ENCODE measurements at places on chromosomes 7 and 10.

DNA sequence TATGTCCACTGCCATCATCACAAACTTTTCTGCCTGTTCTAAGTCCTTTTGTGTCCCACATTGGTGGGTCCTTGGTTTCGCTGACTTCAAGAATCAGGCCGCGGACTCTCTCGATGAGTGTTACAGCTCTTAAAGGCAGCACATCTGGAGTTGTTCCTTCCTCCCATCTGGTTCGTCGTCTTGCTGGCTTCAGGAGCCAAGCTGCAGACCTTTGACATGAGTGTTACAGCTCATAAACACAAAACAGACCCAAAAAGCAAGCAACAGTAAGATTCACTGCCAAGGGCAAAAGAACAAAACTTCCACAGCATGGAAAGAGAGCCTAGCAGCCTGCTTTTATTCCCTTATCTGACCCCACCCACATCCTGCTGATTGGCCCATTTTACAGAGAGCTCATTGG, 30.2 kb downstream of the ASNS start:
- no peak for DNase-seq

DNA sequence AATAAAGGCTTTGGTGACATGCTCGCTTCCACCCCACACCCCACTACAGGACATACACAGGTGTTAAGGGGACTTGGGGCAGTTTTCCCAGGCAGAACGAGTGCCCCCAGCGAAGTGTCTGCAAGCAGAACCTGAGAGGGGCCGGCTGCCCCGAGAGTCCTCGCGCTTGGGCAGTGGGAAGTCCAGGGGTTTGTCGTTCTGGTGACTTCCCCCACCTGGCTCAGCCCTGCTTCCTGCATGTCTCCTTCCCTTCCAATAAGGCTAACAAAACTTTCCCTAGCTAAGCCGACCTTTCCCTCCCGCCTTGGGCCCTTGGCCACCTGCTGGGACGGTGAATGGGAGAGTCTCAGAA, 916 bp downstream of the VWA2 start:
- DNase-seq, result no peak

- DNase-seq, result no peak
Observed at GRCh38 chr7:25206765-25207164, 21.5 kb downstream of the NPVF start.

- no peak for DNase-seq
Observed at GRCh38 chr10:76265441-76266113, 834.2 kb downstream of the LRMDA start.

DNA sequence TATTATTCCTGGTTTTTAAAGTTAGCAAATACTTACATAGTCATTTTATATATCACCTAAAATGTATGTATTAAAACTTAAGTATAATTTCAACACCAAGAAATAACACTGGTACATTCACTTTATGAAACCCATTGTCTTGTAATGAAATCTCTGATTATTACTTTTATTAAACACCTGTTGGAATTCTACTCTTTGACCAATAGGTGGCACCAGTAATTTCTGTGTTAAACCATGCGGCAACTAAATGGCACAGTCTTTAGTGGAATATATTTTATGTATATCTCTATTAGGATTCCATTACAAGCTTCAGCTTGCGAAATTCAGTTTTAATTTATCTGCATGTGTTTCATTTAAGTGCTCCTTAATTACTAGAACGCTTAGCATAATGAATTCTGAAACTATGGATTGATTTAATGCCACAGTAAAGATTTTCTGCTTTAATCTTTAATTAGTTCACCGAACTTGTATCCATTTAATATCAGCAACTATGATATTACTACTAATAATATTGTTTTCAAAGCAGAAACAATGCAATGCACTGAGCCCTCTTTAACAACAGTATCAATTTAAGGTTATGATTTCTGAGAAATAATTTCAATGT, 181.3 kb downstream of the MAGI2 start:
- DNase-seq, result no peak

GRCh38 chr10:93926613-93927012, 32.8 kb downstream of the SLC35G1 start:
- DNase-seq, result no peak

GRCh38 chr7:50822706-50823105, 40.0 kb upstream of the GRB10 start:
- no peak for DNase-seq

DNA sequence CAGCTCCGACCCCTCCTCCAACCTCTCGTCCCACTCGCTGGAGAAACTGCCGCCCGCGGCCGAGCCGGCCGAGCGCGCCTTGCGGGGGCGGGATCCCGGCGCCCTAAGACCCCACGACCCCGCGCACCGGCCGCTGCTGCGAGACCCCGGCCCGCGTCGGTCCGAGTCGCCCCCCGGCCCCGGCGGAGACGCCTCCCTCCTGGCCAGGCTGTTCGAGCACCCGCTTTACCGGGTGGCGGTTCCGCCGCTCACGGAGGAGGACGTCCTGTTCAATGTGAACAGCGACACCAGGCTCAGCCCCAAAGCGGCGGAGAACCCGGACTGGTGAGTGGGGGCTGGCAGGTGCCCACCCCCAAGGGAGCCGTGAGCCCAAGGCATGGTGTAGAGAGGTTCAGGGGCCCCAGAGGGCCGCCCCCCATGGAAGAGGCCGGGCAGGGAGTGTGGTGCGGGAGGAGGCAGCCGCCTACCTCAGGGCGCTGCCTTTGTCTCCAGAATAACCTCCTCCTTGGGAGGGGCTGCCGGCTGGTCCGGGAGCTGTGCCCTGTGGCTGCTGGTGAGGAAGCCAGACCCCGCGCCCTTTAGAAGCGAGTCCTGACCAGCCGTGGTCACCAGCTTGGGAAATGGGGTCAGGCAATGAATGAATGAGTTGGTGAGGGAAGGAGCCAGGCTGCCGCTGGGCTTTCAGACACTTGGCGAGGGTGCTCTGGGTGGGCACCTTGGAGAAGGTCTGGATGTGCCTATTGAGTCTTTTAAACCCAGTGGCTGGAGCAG, 1.3 kb downstream of the FAM20C start:
- peak; percentile 30 for DNase-seq

GRCh38 chr10:34235164-34235832, 579.8 kb downstream of the PARD3 start:
- DNase-seq, result no peak

- DNase-seq, result no peak
Observed at GRCh38 chr7:124208173-124208572, 175.3 kb upstream of the TMEM229A start.

- no peak for DNase-seq
Observed at GRCh38 chr10:91366704-91367103, 43.4 kb upstream of the HECTD2 start.

DNA sequence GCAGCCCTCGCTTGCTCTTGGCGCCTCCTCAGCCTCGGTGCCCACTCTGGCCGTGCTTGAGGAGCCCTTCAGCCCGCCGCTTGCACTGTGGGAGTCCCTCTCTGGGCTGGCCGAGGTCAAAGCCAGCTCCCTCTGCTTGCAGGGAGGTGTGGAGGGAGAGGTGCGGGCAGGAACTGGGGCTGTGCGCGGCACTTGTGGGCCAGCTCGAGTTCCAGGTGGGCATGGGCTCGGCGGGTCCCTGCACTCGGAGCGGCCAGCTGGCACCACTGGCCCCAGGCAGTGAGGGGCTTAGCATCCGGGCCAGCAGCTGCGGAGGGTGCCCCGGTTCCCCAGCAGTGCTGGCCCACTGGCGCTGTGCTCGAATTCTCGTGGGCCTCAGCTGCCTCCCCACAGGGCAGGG, 152.1 kb upstream of the SEMA3C start:
- DNase-seq, result no peak

DNA sequence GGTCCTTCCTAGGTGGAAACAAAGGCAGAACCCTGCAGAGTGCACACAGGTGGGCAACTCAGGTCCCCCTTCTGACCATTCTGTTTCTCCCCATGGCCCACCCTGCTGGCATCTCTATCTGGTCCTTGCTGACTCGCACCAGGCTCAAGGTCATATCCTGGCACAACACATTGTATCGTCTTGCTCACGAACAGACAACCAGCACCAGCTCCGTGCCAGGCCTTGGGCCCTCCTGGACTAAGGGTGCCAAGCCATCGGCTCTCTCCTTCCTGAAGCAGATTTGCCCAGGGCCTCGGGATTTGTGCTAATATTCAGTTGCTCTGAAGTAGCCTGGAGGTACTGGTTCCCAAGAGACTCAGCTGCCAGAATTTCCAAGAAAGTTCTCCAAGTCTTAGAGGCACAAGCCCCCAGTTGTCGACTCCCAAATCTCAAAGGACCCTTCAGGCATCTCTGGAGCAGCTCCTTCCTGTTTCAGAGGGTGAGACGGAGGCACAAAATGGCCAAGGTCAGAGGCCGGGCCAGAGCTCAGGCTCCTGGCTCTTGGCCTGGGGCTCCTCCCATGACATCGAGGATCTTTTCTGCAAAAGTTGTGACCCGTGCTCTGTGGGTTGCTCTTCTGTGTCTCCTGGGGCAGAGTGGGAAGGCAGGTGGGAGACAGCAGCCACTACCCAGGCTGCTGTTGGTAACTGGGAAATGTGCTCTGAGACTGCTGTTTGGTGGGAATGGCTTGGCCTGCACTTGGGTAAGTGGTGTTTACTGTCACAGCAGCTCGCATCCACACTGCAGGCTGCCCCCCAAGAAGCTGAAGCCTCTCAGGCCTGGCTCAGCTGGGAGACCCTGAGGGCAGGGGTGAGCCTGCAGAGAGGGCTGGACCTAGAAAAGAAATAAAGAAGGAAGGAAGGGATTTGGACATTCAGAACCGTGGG, 121.3 kb downstream of the RGS10 start:
- DNase-seq, result no peak

DNA sequence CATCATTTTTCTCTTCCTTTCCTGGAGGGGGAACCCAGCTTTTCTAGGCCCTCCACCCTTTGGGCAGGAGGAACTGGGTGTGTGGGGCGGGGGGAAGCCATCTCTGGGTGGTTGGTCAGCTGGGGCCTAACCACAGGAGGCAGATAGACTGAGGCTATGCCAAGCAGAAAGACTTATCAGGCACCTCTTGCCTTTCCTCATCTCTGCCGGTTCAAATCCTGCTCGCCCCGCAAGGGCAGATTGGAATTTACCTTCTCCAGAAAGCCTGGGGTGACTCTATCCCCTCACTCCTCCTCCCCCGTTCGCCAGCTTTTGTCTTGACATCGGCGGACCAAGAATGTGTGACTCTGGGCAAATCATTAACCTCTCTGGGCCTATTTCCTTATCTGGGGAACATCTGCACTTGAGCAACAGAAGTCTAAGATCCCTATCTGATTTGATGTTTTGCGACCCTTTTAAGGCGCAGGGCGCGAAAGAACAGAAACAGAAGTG, 584 bp upstream of the GARS1 start:
- no peak for DNase-seq

GRCh38 chr7:117202511-117202910, 120.3 kb downstream of the WNT2 start:
- DNase-seq, result peak; percentile 31

GRCh38 chr7:155698633-155699032, 54.2 kb downstream of the RBM33 start:
- DNase-seq, result no peak

GRCh38 chr10:58394471-58394870, 9.3 kb downstream of the TFAM start:
- no peak for DNase-seq

- no peak for DNase-seq
Observed at GRCh38 chr7:128903621-128904361, 6.7 kb downstream of the KCP start.

DNA sequence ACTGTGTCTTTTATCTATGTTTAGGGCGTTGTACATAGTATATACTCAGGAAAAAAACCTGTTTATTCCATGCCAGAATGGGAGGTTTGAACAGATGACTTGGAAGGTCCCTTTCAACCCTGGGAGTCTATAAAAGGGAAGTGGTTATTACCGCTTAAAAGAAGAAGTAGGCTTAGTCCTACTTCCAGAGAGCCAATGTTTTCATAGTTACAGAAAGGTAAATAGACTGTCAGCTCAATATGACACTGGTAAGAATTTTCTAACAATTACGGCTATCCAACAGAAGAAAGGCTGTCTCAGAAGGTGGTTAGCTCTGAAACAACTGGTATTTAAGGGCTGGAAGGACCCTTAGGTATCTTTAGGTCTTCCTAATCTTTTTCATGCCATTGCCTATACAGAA, 1.1 kb upstream of the TFAM start:
- DNase-seq, result no peak

DNA sequence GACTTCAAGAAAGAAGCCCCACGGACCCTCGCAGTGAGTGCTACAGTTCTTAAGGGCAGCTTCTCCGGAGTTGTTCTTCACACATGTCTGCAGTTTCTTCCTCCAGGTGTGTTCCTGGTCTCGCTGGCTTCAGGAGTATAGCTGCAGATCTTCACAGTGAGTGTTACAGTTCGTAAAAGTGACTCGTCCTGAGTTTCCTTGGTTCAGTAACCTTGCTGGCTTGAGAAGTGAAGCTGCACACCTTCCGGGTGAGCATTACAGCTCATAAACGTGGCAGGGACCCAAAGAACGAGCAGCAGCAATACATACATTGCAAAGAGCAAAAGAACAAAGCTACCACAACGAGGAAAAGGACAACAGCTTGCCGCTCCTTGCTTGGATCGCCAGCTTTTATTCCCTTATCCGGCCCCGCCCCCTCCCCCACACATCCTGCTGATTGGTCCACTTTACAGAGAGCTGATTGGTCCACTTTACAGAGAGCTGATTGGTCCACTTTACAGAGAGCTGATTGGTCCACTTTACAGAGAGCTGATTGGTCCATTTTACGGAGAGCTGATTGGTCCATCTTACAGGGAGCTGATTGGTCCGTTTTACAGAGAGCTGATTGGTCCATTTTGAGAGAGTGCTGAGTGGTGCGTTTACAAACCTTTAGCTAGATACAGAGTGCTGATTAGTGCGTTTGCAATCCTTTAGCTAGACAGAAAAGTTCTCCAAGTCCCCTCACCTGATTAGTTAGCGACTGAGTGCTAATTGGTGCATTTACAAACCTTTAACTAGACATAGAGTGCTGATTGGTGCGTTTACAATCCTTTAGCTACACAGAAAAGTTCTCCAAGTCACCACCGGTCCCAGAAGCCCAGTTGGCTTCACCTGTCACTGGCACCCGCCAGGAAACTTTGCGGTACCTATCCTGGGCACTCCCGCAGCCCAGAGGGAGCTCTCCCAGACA, 165.3 kb downstream of the AGMO start:
- DNase-seq, result no peak

Data from cerebellar cortex (tissue), 1 donor.